G401 (cell line): ENCODE measurements at places on chromosomes 13 and 19. TPM values are rescaled to one million over a fixed set of nuclear protein-coding genes. Genes with fewer than 3 reads are reported as not detected.
A peak's percentile ranks its signal among the peaks of the same experiment; 100 is the strongest.

GRCh38 chr13:110154410-110154933 is 152.5 kb downstream of the COL4A1 start:
- DNase-seq = no peak

Gene ZNF418
- 0.27 and 0.49 TPM in 2 replicates for total RNA-seq

Gene RYR1
- 0.27 and 0.31 TPM in 2 replicates for total RNA-seq

- no peak for DNase-seq
Measured at GRCh38 chr13:66951426-66951825, 278.7 kb downstream of the PCDH9 start.

GRCh38 chr19:6216996-6217751 is 62.6 kb downstream of the MLLT1 start:
- DNase-seq = peak; percentile 22

DNA sequence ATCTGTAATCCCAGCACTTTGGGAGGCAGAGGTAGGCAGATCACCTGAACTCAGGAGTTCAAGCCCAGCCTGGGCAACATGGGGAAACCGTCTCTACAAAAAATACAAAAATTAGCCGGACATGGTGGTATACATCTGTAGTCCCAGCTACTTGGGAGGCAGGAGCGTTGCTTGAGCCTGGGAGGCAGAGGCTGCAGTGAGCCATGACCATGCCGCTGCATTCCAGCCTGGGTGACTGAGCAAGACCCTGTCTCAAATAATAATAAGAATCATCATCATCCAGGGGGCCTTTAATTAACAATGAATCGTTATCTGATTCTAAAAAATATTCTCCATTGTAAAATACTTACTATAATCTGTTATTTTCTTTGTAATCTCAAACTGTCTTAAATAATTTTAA is 283.4 kb downstream of the DACH1 start:
- no peak for DNase-seq

DNA sequence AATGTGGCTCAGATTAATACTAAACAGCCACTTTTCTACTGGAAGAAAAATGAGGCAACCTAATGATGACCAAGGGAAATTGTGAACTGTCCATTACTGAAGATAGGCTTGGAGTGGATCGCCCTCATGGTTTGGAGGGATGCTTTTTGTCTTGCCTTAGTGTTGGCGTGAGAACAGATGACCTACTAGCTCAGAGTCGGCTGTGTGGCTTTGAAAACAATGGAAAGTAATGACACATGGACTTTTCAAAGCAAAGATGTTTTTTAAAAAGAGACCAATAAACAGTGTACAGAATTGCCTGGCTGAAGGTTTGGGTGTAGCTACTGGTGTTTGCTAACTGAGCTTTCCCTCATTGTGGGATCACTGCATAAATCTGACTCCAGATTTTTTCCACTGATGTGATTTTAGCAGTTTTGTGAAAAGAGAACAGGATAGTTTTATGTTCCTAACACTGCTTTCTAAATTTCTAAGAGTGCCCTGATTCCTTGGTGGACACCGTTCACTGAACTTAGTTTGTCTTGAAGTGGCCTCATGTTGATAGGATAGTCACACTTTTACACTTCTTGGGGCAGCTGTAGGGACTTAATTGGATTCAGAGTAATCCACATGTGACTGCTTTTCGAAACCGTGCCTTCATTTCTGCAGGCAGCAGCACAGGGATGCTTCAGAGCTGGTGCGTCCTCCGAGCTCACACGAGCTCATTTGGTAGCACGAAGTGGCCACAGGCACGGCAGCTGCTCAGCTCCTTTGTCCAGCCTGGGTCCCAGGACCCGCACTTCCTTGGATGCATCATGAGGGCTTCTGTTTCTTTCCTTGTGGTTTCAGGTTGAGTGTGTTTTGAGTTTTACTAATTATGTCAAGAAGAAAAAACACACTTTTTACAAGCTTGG is 4.3 kb downstream of the CEBPG start:
- DNase-seq = no peak

- no peak for DNase-seq
Measured at GRCh38 chr13:64007339-64007738, 2591.7 kb upstream of the PCDH20 start.

Gene PDX1
- total RNA-seq = not detected in 2 replicates

DNA sequence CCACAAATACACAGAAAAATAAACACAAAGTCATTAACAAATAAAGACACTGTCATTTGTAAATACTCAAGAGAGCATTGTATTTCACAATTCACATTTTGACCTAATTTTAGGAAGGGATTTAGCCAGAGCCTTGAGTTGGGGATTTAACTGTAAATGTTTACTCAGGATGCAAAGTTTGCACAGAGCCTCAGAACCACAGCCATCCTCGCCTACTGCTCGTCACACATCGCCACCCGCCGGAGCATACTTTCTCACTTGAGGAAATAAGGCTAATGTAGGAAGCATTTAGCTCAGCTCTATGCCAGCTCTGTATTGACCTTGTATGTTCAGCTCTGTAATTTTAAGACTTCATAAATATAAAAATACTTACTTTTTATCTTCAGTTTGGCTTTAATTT is 442.7 kb downstream of the OXGR1 start:
- no peak for DNase-seq

Gene LGALS4
- not detected in 2 replicates for total RNA-seq

Gene CDX2
- total RNA-seq = 0.37 and 0.41 TPM in 2 replicates

DNA sequence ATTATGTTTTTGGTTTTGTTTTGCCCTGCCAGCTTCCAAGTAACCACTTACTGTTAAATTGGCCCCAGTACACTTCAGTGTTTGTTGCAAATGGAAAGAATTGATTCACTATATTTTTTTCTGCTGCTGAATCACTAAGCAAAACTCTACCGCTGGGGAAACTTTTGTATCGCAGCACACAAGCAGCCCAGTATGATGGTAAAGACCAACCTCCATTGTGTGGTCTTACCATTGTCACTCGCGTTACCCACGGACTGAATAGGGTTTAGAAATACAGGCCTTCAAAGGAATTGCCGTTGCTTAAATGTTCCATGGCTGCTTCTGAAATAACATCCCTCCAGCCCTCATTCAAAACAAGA is 7.9 kb downstream of the SPATA13 start:
- DNase-seq = no peak
